ENCODE measurements at places on chromosomes 11 and 22.

- DNase-seq, result no peak
These were observed 696.6 kb downstream of the KCNA4 start for GRCh38 chr11:29320196-29320595.

- no peak for DNase-seq
These were observed 20.9 kb downstream of the TCP11L1 start for GRCh38 chr11:33060271-33060670.

- DNase-seq, result no peak
These were observed 103.0 kb upstream of the OPCML start for GRCh38 chr11:133635244-133635739.

GRCh38 chr11:11451501-11452005, 98.5 kb upstream of the CSNK2A3 start:
- no peak for DNase-seq

- no peak for DNase-seq
These were observed 26.9 kb downstream of the CBX7 start for GRCh38 chr22:39125622-39126021.

Data from stimulated activated naive CD4-positive, alpha-beta T cell (primary cell).